GM23248 (cell line): ENCODE measurements at places on chromosomes 7 and 10.

GRCh38 chr10:123998197-123999141, 94.9 kb downstream of the CHST15 start:
- no peak for DNase-seq

GRCh38 chr7:122553761-122554160, 145.2 kb downstream of the RNF133 start:
- DNase-seq, result no peak

GRCh38 chr10:48572414-48572813, 32.5 kb downstream of the ARHGAP22 start:
- DNase-seq, result peak; percentile 73

DNA sequence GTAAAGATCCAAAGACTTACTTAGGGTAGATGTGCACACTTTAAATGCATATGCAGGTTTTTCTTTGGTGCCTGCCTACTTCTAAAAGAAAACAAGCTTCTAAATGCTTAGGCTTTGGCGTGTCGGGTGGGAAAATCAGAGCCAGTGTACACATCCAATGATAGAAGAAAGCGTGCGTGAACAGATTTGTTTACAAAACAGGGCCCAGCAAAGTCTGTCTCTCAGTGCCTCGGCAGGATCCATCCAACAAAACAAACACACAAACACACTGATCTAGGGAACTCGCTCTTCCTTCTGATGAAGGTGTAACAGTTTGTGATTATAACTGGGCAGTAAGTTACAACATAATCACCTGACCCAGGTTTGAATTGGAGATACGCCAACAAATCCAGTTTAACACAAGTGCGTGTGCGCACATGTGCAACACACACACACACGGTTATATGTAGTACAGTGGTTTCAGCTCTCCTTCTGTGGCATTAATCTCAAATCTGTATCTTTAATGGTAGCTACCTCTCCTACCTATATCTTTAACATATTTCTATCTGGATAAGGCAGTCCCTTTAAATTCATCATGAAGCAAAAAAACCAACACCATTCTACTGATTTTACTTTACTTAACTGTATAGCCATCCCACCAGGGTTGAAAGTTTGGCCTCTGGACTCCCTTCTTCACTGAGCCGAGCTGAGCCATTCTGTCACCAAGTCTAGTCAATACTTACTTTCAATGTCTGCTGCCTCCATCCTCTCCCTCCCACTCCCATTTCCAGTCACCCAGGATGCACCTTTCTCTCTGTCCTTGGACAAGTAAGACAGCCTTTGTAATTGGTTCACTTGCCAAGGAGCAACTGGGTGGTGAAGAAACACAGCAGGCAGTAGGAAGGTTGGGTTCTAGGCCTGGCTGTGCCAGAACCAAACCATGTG, 184.4 kb upstream of the KLF14 start:
- DNase-seq, result no peak

GRCh38 chr10:1134156-1134555, 78.0 kb downstream of the WDR37 start:
- DNase-seq, result no peak

- DNase-seq, result no peak
Measured at GRCh38 chr10:37314350-37314749, 189.0 kb downstream of the ANKRD30A start.

GRCh38 chr10:61140765-61141392, 196.9 kb upstream of the RHOBTB1 start:
- peak; percentile 73 for DNase-seq

DNA sequence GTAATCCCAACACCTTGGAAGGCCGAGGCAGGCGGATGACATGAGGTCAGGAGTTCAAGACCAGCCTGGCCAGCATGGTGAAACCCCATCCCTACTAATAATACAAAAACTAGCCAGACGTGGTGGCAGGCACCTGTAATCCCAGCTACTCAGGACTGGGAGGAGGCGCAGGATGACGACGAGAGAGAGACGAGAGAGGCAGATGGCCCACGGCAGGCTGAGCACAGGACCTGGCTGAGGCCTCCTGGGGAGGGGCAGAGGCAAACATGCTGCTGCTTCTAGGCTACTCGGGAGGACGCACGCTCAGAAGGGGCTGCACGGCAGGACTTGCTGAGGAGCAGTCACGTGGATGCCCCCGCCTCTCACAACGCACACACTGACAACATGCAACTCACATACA, 22.4 kb downstream of the DIP2C start:
- no peak for DNase-seq

GRCh38 chr7:78055001-78055573, 256.5 kb downstream of the PHTF2 start:
- no peak for DNase-seq

- DNase-seq, result peak; percentile 93
Measured at GRCh38 chr7:45920502-45921380, at the start of gene IGFBP3. IGFBP3 (minus strand) TSS chr7:45921272; CDS start chr7:45921140, 132 bp downstream.

- no peak for DNase-seq
Measured at GRCh38 chr7:134623193-134623592, 23.5 kb upstream of the BPGM start.

DNA sequence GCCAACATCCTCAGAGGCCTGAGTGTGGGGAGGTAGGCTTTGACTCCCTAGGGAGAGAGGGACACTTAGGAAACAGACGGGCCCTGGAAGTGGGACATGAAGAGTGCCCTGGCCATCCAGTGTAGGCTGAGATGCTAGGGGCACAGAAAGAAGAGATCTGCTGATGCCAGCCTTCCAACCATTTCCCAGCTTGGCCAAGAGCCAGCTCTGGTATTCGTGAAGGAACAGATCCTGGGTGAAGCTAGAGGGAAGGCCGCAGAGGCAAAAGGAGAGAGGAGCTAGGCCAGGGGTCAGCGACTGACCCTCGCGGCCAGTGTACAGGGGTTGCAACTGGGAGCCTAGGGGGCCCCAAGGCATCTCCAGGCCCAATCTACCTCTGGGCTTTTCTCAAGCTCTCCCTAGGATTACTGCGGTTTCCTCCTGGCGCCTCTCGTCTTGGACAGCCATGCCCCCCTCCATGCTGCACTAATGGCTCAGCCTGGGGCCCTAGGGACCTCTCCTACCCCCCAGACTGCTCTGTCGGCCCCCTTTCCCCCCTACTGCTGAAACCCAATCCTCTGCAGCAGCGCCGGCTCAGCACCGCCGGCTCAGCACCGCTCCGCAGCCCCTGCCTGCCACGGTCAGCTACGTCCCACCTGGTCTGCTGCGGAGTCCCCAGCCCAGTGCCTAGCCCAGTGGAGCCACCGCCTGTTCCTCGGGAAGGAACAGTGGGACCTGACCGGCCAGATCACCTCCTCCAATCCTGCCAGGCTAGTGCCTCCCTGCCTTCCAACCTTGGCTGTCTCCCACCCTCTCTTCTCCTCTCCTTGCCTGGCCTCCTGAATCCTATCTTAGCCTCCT, at the start of gene ASIC3:
Gene ASIC3, plus strand, starts transcription at position 556 of the 840 bp plus-strand sequence. CDS start 355 bp downstream, outside the sequence.
- no peak for DNase-seq

GRCh38 chr7:115359119-115359518, 437.2 kb downstream of the MDFIC start:
- no peak for DNase-seq

DNA sequence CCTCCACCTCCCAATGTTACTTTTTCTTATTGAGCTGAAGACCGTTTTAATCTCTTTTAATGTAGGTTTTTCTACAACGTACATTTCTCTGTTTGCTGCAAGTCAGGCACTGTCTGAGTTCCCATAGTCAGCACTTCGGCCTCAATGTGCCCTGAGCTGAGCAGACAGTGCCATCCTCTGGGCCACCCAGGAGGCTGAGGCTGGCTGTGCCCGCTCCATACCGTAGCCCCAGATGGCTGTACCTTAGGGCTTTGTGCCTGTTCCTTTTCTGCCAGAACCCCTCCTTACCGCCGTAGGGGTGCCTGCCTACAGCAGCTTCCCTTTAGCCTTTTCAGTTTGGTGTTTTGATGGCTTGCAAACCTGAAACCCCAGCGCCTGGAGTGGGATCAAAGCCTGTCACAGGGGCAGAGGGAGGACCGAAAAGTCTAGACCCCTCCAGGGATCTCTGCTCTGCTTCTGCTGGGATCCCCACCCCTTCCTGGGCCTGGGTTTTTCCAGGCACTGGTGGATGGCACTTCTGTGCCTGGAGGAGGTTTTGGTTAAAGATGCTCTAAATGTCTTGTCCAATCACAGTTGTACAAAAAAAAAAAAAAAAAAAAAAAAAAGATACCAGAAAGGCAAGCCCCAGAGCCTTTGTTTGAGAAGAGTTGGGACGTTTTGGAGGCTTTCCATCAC, 9.0 kb downstream of the AGAP3 start:
- no peak for DNase-seq

DNA sequence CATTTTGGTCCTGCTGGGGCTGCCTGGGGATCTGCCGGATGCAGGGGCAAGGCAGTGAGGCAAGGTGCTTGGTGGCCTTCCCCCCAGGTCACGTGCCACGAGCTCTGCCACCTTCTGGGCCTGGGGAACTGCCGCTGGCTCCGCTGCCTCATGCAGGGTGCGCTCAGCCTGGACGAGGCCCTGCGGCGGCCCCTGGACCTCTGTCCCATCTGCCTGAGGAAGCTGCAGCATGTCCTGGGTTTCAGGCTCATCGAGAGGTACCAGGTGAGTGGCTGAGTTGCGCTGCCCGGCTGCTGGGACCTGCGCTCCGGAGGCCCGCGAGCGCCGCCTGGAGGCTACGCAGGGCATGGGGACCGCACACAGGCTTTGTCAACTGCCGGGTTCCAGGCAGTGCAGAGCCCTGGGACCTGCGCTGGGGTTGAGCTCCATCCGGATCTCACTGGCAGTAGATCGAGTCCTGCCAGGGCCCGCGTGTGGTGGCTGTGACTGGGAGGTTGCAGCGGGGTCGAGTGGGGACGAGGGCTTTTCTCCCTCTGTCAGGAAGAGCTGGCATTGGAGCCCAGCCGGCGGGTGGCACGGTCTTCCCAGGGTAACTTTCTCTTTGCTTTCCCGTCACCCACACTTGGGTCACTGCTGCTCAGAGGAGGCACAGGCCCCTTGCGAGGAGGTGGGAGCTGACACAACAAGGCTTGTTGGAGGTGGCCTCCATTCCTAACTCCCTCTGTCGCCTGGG, 21.7 kb downstream of the AMZ1 start:
- peak; percentile 73 for DNase-seq

- DNase-seq, result no peak
Measured at GRCh38 chr10:126123466-126123865, 227.1 kb downstream of the FANK1 start.

GRCh38 chr7:139772115-139772514, 5.7 kb downstream of the HIPK2 start:
- no peak for DNase-seq

- no peak for DNase-seq
Measured at GRCh38 chr7:8922726-8923125, 489.3 kb downstream of the NXPH1 start.

- no peak for DNase-seq
Measured at GRCh38 chr7:2855386-2855785, 11.3 kb upstream of the GNA12 start.

DNA sequence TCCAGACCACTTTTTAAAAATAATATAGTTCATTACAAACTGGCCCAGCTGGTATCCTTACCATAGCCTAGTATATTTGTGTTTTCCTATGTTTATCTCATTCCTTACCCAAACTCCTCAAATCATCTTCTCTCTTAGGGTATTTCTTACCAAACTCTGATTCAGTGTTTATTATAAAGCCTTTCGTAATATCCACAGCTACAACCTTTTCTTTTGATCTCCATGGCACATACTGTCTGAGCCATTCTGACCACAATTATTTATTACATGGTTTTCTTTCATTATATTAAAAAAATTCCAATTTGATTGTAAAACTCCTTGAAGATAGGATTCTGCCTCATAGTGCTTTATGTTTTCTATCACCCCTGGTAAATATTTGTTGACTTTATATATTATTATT, 94.2 kb downstream of the LRMDA start:
- DNase-seq, result peak; percentile 50

- DNase-seq, result no peak
Measured at GRCh38 chr7:25788961-25789620, 362.9 kb upstream of the NFE2L3 start.

DNA sequence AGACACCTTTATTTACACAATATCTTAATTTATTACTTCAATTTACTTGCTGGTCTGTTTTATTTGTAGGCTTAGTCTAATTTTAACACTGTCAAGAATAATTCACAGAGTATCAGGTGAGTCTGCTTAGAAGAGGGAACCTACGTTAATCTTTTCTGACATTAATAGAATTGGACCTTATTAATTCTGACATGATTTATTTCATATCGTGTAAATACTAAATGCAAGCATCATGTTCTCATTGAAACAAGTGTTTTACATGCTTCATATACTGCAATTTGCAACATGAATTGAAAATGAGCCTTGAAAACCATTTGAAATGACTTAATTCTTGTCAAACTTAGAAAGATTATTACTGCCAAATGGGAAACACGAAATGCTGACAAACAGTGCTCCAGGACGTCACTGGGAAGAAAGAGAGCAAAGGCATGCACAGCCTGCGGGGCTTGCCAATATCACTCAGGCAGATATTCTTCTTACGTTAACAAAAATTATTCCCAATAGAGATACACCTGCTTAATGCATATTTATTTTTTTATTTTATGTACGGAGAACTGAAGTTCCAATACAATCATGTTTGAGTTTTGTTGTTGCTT, 282.0 kb upstream of the AKR1E2 start:
- peak; percentile 62 for DNase-seq

DNA sequence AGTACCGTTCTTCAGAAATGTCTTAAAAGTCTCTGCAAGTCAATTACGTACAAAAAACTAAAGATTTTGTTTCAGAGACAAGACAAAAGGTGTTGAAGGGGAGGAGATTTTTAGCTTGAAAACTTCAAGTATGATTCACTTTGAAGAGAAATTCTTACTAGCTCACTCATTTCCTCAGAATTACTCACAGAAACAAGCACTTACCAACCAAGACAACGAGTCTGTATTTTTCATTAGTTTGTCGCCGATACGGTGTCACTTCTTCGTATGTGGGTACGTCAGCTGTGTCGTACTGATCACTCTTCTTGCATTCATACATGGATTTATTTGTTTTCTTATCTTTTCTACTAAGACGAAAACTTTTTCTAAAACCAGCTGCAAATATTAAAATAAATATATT, 90.6 kb upstream of the ODAD2 start:
- DNase-seq, result peak; percentile 71

- DNase-seq, result peak; percentile 59
Measured at GRCh38 chr10:114304571-114305421, 65.7 kb downstream of the VWA2 start.

GRCh38 chr7:4162884-4163564, 519.1 kb upstream of the FOXK1 start:
- no peak for DNase-seq

- DNase-seq, result peak; percentile 4
Measured at GRCh38 chr10:42896735-42897134, 114.1 kb downstream of the BMS1 start.

GRCh38 chr10:128069351-128070051, 56.7 kb downstream of the MKI67 start:
- DNase-seq, result peak; percentile 86

- DNase-seq, result no peak
Measured at GRCh38 chr7:96080027-96080426, 241.9 kb downstream of the SLC25A13 start.

GRCh38 chr7:255721-256361, 34.1 kb upstream of the FOXL3 start:
- no peak for DNase-seq

DNA sequence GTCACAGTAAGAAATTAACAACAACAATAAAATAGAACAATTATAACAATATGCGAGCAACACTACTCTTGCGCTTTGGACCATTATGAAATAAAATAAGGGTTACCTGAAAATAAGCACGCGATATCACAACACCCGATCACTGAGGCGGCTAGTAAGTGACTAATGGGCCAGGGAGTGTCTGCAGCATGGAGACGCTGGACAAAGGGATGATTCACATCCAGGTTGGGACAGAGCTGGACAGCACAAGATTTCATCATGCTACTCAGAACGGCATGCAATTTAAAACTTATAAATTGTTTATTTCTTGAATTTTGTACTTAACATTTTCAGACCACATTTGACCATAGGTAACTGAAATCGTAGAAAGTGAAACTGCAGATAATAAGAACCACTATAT, 15.6 kb downstream of the HIBADH start:
- peak; percentile 61 for DNase-seq
